ENCODE measurements at places on chromosomes 4 and X. TPM values are rescaled to one million over a fixed set of nuclear protein-coding genes. Genes with fewer than 3 reads are reported as not detected.

GRCh38 chr4:7693237-7693608 is 246.4 kb downstream of the AFAP1 start:
- no peak for DNase-seq

- peak; percentile 14 for DNase-seq
These were observed 203.1 kb upstream of the NDST3 start for GRCh38 chr4:117831060-117831683.

GRCh38 chrX:7132335-7133049 is 15.0 kb upstream of the STS start:
- peak; percentile 52 for DNase-seq

- no peak for DNase-seq
These were observed 22.5 kb upstream of the PRDX4 start for GRCh38 chrX:23644744-23645143.

GRCh38 chr4:148434075-148434773 is 8.0 kb downstream of the NR3C2 start:
- no peak for DNase-seq

DNA sequence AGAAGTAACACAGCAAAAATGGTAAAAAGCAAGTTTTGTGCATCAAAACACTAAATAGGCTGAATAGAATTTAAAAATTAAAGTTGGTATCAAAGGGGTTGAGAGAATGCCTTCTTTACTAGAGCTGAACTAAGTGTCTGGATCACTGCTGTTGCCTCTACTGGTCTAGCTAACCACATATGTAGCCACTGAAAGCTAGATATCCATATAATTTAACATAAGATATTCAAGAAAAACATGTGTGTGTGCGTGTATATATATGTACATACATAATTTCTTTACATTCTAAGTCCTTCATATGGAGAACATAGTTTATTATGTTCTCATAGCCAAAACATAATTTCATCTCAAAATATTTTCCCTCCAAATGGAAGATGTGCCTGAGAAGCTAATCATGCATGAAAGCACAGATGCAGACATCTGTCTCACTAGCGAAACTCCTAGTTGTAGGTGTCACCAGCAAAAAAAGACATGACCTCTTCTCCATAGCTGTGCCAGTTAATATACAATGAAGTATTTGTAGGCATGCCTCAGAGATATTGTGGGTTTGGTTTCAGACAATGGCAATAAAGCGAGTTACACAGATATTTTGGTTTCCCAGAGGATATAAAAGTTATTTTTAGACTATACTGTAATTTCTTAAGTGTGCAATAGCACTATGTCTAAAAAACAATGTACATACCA is 47.3 kb downstream of the PDE5A start:
- no peak for DNase-seq

DNA sequence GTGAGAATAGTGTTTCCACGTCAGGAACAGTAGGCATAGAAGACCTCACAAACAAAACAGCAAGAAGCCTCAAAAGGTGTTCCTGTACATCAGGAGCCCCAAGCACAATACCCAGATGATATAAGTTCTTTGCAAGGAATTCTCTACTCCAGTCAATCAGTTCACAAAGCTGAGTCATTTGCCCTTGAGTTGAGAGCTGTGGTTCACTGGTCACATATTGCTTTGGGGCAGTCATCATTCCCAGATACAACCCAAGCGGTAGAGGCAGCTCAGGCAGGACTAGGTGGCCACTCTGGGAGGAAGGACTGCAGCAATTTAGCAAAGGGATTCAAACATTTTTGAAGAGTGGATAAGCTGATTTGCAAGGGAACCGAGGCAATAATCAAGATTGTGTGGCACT is 551.5 kb upstream of the ZFP42 start:
- DNase-seq = no peak

GRCh38 chrX:19661961-19662360 is 146.7 kb upstream of the MAP3K15 start:
- DNase-seq = no peak

Gene GAB3
- 1.0 TPM for total RNA-seq

Gene PAGE5
- not detected for total RNA-seq

Gene AP1AR
- total RNA-seq = 22.4 TPM

Gene RHOXF2B
- total RNA-seq = not detected

Gene SPP1
- total RNA-seq = 56.6 TPM

Measured in WTC11 (cell line).